ENCODE measurements at places on chromosomes 16 and 17.

- DNase-seq, result no peak
These were observed 98.2 kb downstream of the AXIN2 start for GRCh38 chr17:65463242-65463641.

- peak; percentile 62 for DNase-seq
These were observed 26.1 kb downstream of the HDAC5 start for GRCh38 chr17:44097110-44097958.

GRCh38 chr16:51095084-51095881, 55.8 kb downstream of the SALL1 start:
- DNase-seq, result no peak

GRCh38 chr17:41367426-41368075, 2.1 kb downstream of the KRT33B start:
- DNase-seq, result no peak

DNA sequence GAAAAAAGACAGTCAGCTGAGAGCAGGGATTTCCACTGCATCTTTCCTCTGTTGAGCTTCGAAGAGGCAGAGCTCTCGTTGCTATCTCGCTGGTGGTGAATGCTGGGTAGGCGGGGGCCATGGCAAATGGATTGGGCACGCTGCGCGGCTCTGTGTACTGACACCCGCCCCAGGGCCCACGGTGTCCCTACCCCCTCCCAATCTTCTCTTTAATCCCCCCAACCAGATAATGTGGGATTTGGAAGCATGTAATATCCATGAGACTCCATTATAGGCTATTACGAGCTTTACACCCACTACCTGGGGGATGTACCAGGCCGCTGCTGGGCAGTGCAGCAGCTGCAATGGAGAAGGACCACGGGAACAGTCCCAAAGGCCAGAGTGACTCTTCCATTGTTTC, 8.3 kb downstream of the PIPOX start:
- DNase-seq, result no peak

- DNase-seq, result peak; percentile 33
These were observed 175.9 kb upstream of the SALL1 start for GRCh38 chr16:51327001-51327400.

GRCh38 chr16:50323335-50324011, 45.3 kb downstream of the BRD7 start:
- peak; percentile 21 for DNase-seq

DNA sequence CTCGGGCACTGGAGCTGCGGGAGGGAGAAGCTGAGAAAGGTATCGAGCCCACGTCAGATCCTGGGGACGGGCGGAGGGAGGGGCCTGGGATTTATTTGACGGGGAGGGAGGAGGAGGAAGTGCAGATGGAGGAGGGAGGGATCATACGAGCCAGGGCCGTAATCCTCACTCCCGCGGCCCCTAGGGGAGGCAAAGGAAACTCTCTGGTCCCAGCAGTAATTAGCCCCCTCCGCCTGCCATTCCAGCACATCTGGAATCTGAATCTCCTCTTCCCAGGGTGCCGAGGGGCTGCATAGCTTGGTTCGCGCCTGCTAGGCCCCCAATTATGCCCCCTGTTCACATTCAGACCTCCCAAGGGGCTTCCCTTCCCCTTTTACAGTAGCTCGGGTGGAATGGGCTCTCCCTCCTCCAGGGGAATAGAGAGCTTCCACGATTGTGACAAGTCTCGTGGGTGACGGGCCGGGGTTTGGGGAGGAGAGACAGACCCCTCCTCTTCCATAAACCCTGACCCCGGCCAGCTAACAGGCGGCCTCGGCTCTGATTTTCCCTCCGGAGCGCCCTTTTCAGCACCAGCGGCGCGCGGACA, at the start of gene SEZ6L2:
TSS of gene SEZ6L2 (minus strand) at position 35 of the 586 bp plus-strand sequence. CDS start 531 bp downstream, outside the sequence.
- peak; percentile 47 for DNase-seq

GRCh38 chr17:27824745-27825144, 24.4 kb upstream of the NOS2 start:
- DNase-seq, result no peak

DNA sequence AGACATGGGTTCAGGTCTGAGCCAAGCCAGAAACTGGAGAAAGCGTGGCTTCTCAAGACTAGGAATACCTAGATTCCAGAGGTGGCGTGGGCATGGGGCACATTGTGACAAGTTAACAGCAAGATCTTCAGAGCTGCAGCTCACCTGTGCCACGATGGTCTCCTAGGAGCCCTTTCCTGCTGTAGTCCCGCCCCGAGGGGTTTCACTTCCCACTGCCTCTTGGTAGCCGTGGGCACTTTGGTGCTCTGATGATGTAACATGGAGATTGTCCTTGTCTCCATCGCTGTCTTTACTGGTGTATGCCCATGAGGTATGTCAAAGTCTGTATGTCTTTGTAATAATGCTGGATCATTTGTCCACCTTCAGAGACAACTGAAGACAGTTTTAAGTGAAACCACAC, 89.7 kb downstream of the WWOX start:
- no peak for DNase-seq

DNA sequence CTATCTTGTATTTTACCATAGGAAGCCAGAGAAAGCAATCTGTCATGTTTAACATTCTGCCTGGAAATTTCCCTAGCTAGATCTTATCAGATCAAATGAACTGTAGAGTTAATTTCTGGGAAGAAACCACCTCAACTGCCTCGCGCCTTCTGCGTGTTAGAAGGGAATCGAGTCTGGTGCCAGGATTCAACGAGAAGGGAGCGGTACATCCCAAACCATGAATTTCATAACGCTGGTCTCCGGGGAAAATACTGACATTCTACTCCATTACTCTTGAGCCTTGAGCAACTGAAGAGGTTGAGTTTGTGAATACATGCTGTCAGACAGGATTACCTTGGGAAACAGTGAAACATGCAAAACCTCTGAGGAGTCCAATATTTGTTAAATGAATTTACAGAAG, 35.2 kb downstream of the MPHOSPH6 start:
- no peak for DNase-seq

DNA sequence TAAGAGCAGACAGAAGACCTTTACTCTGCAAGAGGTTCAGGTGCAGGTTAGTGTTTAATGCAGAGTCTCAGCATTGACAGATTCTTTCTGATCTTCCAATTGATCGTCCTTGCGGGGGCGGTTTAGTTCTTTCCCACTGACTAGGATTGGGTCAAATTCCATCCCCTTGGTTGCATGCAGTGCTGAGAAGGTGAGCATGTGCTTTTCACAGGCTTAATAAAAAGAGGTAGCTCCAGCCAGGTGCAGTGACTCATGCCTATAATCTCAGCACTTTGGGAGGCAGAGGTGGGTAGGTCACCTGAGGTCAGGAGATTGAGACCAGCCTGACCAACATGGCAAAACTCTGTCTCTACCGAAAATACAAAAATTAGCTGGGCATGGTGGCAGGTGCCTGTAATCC, 7.5 kb upstream of the ITGAD start:
- DNase-seq, result no peak

DNA sequence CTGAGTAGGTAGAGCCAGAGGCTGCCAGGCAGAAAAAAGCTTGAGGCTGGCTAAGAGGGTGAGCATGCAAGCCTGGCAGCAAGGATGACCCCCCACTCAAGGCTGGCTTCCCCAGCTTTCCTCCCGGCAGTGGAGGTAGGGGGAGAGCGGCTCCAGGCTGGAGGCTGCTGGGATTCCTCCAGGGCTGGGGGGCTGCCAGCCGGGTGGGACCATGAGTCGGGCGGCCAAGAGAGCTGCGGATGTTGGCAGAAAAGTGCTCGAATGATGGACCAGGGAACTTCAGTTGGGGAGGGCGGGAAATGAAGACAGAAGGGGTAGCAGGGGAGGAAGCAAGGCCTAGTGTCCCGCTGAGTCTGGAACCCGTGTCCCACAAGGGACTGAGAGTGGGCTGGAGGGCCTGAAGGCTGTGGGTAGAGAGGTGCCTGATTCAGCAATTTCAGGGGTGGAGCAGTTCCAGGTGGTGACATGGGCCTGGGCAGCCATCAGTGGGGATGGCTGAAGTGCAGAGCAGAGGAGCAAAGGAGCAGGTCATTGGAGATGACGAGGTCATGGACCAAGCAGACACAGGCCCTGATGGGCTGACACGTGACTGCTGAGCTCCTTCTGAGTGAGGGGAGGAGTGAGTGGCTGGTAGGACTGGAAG, 20.3 kb downstream of the HSD11B2 start:
- DNase-seq, result no peak

- DNase-seq, result no peak
These were observed 3.2 kb upstream of the PHLPP2 start for GRCh38 chr16:71727551-71728324.

GRCh38 chr16:49857423-49858181, 1.7 kb upstream of the ZNF423 start:
- no peak for DNase-seq

GRCh38 chr17:31495022-31495885, 103.8 kb downstream of the RAB11FIP4 start:
- no peak for DNase-seq

- DNase-seq, result no peak
These were observed 2.8 kb upstream of the STAT5A start for GRCh38 chr17:42285346-42286050.

GRCh38 chr17:40809721-40810421, 10.1 kb upstream of the KRT28 start:
- no peak for DNase-seq

GRCh38 chr16:28491230-28491969, 474 bp downstream of the CLN3 start:
- no peak for DNase-seq

- DNase-seq, result no peak
These were observed 7.0 kb upstream of the PPP1R27 start for GRCh38 chr17:81841866-81842265.

DNA sequence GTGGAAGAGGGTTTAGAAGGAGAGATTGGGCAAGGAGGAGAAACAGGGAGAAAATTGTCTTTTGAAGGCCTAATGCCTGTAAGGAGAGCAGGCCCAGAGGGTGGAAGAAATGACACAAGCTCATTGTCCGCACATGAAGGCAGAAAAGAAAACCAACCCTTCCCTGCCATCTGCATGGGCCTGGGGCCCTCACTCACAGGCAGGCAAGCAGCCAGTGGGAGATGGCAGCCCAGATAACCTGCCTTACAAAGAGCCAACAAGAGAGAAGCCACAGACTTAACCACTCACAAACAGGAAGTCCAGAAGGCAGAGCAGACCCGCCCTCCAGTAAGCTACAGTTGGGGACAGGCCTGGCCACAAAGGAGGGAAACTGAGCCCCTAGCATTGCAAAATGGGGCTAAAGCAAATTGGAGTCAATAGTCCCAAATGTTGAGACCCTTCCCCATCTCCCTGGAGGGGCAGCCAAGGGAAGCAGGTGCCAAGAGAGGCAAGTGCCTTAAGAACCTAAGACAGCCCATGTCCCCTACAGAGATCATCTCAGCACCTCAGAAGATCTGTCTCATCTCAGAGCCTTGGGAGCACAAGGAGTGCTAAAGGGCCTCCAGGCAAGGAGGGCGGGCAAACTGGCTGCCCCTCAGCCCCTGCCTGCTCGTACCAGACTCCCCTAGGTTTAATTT, 7.3 kb upstream of the TSPOAP1 start:
- DNase-seq, result no peak

GRCh38 chr17:15000661-15001060, 264.5 kb downstream of the PMP22 start:
- no peak for DNase-seq

GRCh38 chr16:89136931-89137330, 34.6 kb upstream of the CDH15 start:
- no peak for DNase-seq

- DNase-seq, result no peak
These were observed 4.3 kb upstream of the NUPR1 start for GRCh38 chr16:28543072-28543471.

DNA sequence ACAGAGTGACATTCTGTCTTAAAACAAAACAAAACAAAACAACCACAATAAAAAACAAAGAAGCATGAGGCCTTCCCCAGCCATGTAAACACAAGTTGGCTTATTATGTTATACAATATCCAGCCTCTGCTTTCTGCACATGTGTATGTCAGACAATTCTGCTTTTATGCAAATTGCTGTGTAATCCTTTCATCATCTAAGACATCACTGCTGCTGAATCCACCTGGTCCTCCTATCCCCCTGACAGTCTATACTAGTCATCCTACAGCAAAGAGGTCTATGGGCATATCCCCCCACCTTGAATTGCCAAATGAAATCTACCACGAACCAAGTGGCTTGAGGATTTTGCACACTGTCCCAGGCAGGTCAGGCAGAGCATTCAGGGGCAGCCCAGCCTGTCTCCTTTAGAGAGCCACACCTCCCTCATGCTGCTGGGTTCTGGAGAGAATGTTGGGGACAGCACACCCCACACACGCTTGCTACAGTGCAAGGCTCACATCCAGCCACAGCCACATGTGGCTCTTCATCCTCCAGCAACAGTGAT, 339.6 kb upstream of the CDH5 start:
- DNase-seq, result no peak

DNA sequence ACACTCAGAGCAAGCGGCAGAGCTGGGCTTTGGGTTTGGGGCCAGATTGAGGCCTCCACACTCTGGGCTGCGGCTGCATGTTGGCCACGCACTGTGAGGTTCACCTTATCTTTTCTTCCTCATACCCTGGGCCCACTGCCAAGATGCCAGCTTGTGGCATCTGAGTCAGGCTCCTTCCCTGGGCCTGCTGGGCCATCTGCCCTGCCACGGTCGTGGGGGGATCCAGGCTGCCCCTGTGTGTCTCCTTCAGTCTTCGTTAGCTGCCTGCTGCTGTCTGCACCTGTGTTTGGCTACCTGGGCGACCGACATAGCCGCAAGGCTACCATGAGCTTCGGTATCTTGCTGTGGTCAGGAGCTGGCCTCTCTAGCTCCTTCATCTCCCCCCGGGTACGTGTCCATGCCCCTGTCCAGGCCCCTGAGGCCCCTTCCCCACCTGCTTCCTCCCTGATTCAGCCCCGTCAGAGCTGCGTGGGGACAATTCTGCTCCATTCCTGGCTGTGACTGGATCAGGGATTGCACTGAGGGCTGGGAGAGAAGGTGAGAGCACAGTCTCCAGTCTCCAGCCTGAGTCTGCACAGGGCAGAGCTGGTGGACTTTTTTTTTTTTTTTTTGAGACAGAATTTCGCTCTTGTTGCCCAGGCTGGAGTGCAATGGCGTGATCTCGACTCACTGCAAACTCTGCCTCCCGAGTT, 11.2 kb downstream of the SPNS3 start:
- no peak for DNase-seq

GRCh38 chr16:75130150-75130771, 13.7 kb upstream of the LDHD start:
- DNase-seq, result no peak

DNA sequence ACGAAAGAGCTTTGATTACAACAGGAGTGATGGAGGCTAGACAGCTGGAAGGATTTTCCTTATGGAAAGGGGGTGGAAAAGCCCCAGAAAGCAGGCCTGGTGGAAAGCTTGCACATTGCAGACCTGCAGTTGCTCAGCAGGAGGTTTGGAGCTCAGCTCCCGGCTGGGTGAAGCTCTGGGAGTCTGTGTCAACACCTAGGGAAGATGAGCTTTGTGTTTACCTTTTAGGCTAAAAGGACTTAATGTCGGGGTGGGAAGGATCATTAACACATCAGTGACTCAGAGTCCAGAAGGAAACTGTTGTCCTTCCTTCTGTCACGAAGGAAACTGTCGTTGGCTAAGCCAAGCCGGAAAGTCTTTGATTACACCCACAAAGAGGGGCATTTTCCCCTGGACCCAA, 48.2 kb downstream of the RAP1GAP2 start:
- no peak for DNase-seq

All from HFF-Myc (cell line).